Stimulated activated CD4-positive, alpha-beta T cell treated with anti-CD3 and anti-CD28 coated beads, Interleukin-15, amount 100 ng/mL, for 48 hours (primary cell): ENCODE measurements at places on chromosomes 4 and X.
A peak's percentile ranks its signal among the peaks of the same experiment; 100 is the strongest.

DNA sequence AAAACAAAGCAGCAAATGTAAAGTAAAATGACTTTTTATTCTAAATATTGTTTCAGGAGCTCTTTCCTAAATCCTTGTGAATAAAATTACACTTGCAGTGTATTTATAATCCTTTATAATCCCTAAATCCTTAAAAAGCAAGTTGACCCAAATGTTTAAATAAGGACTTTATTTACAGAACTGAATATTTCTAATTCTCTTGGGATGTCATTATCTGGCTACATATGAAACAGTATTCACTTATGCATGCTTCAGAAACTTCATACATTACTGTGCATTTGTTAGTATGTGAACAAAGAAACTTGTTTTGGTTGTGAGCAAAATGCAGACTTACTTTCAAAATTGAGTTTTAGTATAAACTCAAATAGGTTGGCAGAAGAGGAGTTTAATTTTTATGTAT, 49.2 kb downstream of the PTTG2 start:
- DNase-seq, result no peak

DNA sequence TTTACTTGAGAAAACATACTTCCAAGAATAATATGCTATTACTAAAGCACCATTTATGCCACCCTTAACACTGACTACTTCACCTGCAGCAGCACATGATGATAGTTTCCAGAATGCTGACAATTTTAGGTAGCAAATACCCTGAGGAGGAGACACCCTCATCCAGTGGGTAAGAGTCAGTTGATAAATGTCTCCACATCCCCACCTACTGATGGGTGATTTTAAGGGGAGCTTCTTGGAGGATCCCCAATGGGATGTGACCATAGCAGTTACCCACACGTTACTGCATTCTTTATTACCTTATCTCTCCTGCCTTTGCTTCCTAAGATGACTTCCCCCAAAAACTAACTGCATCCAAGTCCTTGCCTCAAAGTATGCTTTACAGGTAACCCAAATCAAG, 131.2 kb upstream of the SMARCAD1 start:
- no peak for DNase-seq

DNA sequence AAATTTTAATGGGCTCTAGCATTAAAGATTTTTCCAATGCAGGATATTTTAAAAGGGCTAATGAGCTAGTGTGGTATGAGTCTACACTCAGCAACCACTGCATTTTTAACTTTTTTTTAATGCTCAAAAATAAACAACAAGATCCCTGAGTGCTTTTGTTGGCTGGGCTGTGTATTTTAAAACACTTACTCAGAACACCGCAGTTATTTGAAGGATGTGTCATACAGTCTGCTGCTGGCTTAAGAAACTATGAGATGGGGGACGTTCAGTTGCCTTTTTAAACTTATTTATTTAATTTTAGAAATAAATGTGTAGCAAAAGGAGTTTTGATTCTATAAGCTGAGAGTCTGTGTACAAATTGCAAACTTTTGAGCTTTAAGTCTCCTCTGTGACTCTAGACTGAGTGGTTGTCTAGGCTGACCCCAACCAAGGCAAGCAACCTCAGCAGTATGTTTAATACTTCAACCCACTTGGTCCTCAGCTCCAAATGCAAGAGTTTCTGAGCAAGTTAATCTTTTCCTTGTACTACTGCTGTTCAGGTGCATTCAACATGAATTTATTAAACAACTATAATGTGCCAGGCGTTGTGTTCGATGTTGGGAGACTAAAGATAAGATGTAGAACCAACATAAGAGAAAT, 278.6 kb upstream of the DIPK2B start:
- no peak for DNase-seq

DNA sequence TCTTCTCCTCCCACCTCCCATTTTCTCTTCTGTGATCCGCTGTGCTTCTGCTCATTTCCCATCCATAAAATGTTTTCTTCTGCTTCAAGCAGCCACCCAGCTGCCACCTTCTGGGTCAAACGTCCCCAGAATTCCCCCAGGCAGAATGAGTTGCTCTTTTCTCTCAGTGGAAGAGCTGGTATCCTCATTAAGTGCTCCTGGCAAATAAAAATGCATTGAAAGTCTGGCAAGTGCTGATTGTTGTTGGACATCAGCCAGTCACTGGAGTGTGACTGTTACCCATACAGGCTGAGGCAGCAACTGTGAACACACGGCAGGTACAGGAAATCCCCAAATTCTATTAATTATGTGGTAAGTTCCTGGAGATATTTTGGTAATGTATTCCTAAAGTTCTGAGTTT, 52.6 kb downstream of the LIMCH1 start:
- no peak for DNase-seq

- DNase-seq, result no peak
These were observed 1.4 kb upstream of the PTPN13 start for GRCh38 chr4:86592553-86593249.

- no peak for DNase-seq
These were observed 51.7 kb downstream of the GLRA2 start for GRCh38 chrX:14581081-14581480.

DNA sequence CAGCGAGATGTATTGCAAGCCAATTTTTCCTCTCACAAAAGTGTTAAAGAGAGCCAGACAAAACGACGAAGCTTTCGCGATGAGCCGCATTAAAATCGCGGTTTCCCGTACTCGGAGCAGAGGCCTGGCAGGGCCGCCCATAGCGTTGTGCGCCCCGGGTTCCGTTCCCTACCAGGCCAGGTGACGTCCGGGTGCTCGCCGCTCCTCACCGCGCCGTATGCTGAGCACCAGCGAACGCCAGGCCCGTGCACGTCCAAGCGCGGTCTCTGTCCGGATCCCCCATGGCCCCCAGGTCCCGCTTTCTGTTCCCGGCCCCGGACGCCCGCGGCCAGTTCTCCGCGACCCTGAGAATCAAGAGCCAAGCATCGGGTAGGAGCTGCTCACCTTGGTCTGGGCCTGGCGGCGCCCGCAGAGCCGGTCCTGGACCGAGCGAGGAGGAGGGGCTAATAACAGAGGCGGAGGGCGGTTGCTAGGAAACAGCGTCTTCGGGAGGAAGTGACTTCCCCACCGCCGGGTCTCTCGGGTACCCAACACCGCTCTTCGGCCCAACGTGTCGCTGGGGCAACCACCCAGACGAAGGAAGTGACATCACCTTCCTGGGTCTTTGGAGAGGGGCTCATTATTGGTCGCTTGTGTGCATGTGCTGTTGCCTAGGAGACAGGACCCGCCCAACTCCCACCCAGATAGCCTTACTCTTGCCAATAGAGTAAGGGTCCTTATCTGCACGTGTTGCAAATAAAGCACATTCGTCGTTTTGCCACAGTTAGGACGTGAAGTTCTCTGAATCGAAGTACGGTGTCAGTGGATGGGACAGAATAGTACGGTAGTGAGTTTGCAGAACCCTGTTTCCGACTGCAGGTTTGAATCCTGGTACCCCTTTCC, at the start of gene MAP9:
Gene MAP9 (minus strand): TSS at position 579 of the 882 bp plus-strand sequence. CDS start 1,115 bp downstream, outside the sequence.
- peak; percentile 86 for DNase-seq

DNA sequence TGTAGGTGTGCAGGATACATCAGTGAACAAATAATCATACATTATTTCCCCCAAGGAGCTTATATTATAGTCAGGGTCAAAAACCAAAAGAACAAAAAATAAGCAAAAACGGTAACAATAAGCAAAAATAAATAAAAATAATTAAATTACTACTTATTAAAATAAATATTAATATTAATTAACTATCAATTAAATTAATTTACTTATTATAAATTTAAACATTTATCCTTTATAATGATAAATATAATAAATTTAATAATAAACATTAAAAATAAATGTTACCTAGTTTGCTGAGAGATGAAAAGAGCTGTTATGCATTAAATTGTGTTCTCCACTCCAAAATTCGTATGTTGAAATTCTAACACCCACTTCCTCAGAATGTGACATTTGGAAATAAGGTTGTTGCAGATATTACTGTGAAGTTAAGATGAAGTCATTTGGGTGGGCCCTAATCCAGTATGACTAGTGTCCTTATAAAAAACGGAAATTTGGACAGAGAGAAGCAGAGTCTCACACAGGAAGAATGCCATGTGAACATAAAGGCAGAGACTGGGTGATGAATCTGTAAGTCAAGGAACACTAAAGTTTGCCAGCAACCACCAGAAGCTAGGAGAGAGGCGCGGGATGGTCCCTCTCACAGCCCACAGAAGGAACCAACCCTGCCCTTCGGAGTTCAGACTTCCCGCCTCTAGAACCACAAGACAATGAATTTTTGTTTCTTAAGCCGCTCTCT, 67.2 kb upstream of the IBSP start:
- no peak for DNase-seq

GRCh38 chr4:166309286-166309685, 436.2 kb downstream of the TLL1 start:
- DNase-seq, result no peak

DNA sequence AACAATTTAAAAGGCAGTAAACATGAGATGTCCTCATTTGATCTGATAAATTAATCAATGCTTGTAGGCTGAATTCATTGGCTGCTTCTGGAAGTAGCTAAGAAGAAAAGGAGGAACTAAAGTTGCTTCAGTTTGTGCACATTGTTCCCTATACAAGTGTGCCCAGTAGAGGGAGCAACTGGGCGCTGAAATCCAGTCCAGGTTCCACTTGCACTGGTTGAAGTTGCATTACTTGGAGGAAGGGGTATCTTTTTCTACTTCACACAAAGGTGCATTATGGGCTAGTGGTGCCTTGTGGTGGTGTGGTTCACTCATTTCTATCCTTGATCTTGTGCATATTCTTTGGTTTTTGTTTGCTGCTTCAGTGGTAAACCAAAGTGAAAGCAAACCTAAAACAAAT, 67.9 kb upstream of the SOX3 start:
- DNase-seq, result no peak

DNA sequence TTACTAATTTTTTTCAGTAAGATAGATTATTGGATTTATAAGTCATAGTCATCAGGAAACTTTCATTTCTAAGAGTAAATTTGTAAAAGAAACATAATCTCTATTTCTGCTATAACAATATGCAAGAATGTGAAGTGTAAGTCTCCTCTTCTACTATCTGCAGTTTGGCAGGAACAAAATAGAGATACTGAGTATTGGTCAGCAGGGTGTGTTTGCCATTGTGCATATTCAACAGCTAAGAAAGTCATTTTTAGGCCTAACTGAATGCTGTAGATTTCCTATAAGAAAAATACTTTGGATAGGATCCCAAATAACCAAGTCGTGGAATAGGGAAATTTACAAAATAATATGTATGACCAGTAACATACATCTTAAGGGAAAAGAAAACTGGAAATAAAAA, 253.3 kb upstream of the EPHA5 start:
- DNase-seq, result no peak

GRCh38 chr4:183264614-183265013, 55.5 kb downstream of the CLDN22 start:
- DNase-seq, result no peak

DNA sequence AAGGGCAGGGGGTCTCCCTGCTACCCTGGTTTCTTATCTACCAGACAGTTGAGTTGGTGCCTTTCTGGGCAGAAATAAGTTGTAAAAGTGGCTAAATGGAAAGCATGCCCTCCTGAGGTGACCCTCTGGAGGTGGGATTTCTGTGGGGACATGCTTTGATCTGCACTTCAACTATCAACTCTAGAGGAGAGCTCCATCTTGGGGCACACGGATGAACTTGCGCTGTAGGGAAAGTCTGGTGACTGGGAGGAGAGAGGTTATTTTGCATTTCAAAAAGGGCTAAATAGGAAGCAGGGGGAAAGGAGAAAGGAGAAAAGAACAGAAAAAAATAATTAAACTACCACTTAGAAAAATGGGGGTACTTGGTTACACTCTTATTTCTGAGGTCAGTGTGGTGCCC, 12.7 kb upstream of the RHOXF2B start:
- no peak for DNase-seq

GRCh38 chr4:25749150-25749794, 93.6 kb downstream of the SLC34A2 start:
- DNase-seq, result no peak

GRCh38 chr4:139890816-139891215, 225.2 kb downstream of the MGST2 start:
- no peak for DNase-seq

DNA sequence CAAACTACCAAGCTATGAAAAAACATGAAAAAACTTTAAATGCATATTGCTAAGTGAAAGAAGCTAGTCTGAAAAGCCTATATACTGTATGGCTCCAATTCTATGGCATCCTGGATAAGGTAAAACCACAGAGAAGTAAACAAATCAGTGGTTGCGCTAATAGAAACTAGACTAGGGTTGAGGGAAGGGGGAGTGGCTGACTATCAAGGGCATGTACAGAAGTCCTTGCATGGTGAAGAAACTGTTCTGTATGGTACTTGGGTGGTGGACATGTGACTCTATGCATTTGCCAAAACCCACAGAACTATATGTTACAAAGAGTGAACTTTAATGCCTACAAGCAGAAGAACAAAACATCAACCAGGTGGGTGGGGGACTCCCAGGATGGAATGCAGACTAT, 96.8 kb downstream of the MTMR1 start:
- no peak for DNase-seq

DNA sequence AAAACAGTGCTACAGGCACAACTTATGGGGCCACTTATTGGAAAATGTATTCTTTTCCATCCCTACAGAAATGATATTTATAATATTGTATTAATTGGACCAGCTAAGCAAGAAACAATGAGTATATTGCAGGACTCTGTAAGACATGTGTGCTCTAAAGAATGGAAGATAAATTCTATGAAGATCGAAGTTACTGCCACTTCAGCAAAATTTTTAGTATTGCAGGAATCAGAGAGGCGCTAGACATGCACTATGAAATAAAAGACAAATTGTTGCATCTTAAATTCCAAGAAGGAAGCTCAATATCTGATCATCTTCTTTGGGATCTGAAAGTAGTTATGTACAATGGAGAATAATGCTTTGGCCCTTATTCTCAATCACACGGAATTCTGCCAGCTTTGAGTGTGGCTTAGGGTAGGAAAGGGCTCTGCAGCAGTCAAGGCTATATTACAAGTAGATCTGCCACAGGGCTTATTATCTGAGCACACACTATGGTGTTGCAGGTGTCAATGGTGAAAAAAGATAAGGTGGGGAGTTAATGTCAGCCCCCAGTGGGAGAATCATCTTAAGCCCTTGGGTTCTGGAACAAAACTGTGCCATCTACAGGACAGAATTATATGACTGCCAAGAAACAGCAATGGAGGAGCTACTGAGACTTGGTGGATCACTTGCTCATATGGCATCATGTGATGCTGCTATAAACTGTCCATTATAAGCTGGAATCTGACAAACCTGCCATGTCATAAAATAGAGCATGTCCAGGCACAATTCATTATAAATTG, 334.0 kb upstream of the NDST3 start:
- no peak for DNase-seq

DNA sequence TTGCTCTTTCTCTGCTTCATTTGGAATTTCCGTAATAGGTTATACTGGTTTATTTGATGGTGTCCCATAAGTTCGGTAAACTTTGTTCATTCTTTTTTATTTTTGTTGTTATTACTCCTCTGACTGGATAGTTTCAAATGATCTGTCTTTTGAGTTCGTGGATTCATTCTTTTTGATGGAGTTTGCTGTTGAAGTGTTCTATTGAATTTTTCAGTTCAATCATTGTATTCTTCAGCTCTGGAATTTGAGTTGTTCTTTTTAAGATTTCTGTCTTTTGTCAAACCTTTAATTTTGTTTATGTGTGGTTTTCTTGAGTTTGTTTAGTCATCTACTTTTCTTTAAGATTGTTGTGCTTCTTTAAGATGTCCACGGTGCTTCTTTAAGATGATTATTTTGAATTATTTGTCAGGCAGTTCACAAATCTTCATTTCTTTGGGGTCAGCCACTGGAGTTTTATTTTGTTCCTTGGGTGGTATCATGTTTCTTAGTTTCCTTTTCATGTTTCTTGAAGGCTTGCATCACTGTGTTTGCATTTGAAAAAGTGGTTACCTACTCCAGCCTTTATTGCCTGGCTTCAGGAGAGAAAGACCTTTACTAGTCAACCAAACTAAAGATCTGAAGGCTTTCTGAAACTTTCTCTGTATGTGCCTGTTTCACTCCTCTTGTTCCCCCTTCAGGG, 154.8 kb upstream of the ANXA3 start:
- DNase-seq, result no peak
